Stimulated activated naive CD4-positive, alpha-beta T cell treated with Interleukin-2 at 50 U/mL for 16 hours (primary cell): ENCODE measurements at places on chromosomes 1 and 21.

GRCh38 chr1:44826375-44827196 is 16.5 kb downstream of the PTCH2 start:
- DNase-seq, result no peak

GRCh38 chr1:1862905-1863547 is 27.9 kb downstream of the GNB1 start:
- no peak for DNase-seq

GRCh38 chr1:193545171-193545570 is 358.8 kb upstream of the B3GALT2 start:
- DNase-seq, result no peak

DNA sequence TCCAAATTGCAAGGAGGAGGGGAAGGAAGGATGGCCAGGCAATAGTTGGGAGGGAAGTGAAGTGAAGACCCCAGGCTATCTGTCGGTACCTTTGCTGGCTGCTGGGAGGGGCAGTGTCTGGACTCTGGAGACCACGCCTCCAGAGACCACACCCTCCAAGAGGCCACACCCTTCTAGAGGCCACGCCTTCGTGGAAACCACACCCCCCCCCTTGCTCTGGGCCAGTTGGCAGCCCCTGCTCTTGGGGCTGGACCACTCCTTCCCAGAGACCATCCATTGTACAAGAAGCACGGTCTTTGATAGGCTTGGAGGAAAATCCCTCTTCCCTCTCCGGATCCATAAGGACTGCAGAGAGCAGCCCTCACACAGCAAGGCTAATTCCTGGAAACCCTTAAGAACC is 73.1 kb downstream of the RYR2 start:
- no peak for DNase-seq

DNA sequence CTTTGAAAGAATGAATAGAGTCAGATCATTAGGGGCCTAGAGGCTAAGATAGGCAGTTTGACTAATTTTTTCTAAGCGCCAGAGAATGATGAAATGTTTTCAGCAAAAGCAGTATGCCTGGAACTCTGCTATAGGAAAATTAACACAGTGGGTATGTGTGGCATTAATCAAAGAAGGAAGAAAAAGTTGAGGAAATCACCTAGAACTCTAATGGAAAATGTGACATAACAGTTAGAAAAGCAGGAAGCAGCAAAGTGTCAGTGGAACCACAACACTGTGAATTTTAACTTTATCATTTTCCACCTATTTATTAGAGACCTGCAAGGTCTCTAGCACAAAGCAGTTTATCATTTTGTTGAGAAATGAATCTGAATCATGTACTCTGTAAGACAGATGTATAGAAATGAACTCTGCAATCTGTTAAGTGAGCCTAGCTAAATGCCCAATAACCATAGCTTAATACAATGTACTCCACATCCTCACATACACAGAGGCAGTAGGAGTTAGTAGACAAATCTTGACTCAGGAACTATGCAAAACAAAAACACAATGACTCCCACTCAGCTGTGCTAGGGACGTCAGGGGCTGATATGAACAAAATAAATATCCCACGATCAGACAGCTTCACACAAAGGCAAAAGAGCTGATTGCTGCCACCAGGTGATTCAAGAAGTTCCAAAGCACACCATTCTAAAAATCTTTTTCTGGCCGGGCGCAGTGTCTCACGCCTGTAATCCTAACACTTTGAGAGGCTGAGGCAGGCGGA is 500.7 kb upstream of the NFIA start:
- DNase-seq, result no peak
